ENCODE measurements at places on chromosomes 5 and 9.

DNA sequence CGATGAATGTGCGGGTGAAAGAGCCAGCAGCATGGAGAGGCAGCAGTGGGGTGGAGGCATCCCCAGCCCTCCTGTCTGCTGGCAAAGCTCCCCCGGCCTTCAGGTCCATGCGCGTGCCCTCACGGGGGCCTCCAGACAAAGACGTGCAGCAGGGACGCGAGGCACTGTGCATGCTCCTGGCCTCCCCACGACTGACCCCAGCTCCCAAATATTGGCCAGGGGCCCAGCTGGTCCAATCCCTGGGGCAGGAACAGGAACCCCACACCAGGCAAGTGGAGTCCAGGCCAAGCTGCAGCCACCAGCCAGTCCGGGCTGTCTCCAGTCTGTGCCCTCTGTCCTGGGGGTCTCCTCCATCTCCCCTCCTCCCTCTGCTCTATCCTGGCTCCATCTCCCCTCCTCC is 33.5 kb upstream of the LRRC14B start:
- no peak for DNase-seq

- no peak for DNase-seq
Measured at GRCh38 chr9:127769929-127770582, 8.4 kb downstream of the SH2D3C start.

- DNase-seq: no peak
Measured at GRCh38 chr5:10172247-10172646, 77.4 kb downstream of the ATPSCKMT start.

DNA sequence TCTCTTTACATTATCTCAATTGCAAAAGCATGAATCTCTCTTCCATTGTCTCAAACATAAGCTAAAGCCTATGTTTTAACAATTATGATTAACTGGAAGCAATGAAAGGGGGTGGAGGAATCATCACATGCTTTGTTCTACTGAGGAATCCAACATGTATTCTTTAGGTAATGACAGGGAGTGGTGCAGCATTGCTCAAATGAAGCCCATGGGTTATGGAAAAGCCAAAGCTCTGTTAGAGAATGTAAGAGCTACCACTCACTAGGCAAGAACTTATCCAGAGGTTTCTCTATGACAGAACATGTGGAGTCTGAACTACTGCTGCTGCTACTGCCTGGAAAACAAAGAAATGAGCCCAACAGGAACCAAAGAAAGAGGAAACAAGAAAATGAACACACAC is 28.7 kb downstream of the KIF3A start:
- no peak for DNase-seq

Data from OCI-LY7 (cell line).